Skeletal muscle cell (primary cell): ENCODE measurements at places on chromosomes 3 and 15.

GRCh38 chr15:50873935-50874361 lies 34.5 kb upstream of the AP4E1 start:
- DNase-seq = no peak

DNA sequence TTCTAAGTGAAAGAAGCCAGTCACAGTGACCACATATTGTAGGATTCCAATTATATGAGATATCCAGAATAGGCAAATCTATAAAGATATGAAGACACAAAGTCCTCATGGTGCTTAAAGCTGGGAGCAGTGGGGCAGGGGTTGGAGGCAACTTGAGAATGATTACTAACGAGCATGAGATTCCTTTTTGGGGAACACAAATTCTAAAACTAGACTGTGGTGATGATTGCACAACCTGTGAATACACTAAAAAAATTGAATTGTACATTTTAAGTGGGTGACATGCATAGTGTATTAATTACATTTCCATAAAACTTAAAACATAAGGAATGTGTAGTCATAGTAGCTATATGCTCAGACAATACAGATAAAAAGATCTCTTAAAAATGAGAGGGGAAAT lies 103.2 kb downstream of the DPH6 start:
- no peak for DNase-seq

DNA sequence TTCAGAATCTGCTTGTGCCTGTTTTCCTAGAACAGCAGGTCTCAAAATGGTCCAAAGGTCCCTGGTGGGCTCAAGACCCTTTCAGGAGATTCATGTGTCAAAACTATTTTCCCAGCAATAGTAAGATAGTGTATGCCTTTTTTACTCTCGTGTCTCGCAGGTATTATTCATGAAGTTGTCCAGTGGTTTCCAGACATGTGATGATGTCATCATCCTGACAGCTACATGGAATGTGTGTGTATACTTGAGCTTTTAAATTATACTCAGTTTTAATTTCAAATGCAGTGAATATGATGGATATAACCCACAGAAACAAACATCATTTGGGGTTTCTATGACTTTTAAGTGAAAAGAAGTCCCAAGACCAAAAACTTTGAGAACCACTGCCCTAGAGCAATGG lies 288.6 kb downstream of the NTRK3 start:
- no peak for DNase-seq

DNA sequence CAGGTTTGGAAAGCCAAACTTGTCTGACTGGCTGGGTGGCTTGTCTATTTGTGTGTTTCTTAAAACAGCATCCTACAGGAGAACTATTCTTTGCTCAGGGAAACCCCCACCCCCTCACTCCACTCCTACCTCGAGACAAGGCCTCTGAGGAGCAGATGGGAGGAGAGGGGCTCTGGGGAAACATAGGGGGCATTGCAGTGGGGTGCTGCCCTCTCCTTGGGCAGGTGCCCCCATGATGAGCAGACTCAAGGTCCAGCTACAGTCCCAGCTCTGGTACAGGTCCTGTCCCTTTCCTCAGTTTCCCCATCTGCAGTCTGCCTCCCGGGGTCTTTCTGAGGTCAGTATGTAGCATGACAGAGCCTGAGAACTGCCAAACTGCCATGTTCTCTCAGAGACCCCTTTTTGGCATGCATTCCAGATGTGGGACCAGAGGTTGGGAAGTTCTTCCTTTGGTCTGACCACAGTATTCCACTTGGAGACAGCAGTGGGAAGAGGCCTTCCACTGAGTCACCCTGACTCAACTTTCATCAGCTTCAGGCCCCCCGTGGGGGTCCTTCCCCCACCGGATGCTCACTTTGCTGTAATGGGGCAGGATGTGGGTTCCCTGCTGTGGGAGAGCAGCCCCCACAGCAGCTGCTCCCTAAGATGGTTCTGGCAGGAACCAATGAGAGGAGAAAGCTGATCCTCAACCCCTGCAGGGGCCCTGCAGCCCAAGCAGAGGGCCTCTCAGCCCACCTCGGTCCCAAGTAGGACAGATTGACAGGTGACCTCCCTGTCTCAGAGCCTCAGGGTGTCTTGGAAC lies 32.3 kb upstream of the CYP11A1 start:
- DNase-seq = peak; percentile 66

- no peak for DNase-seq
These were observed 101.0 kb downstream of the CBLB start for GRCh38 chr3:105767776-105768175.

GRCh38 chr3:70729845-70730244 lies 417.4 kb upstream of the MDFIC2 start:
- no peak for DNase-seq

GRCh38 chr15:66631616-66632263 lies 65.9 kb upstream of the LCTL start:
- no peak for DNase-seq

DNA sequence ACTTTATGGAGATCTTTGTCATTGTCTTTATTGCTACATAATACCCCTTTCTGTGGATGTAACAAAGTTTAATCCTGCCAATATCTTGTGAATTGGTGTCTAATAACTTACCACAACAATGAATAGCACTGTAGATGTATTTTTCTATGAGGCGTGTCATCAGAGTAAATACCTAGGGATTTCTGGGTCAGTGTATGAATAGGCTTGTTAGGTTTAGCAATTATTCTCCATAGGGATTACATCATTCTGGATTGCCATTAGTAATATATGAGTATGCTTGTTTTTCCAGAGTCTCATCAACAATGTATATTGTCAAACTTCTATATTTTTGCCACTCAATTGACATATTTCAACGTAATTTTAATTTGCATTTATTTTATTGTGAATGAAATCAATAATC lies 67.9 kb downstream of the UNC13C start:
- DNase-seq = no peak

DNA sequence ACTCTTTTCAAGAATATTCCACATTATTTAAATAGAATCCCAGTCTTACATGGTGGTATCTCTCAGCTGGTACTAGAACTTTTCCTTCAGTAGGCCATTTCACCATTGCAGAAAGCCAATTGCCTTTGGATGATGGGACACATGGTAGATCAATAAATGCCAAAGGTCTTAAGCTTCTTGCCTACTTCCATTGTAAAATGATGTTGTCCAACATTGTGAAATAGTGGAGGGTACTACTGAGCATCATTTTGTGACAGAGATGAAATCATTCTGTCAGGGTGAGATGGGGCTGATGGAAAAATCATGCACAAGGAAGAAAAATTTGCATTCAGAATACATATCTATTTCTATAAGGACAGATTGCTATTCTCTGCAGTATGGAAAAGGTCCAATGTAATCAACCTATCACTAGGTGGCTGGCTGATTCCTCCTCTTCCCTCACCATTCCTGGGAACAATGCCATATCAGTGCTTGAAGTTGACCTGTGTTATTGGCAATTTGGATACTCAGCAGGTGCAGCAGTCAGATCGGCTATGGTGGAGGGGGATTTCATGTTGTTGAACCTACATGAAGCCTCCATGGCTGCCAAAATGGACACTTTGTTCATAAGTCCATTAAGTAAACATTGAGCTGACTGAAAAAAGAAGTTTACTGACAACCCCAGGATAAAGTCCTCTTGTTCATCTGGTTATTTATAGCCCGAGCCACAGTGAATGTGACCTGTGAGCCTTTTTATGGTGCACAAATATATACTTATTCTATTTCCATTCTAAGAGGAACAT lies 596.9 kb upstream of the ARPP21 start:
- no peak for DNase-seq

DNA sequence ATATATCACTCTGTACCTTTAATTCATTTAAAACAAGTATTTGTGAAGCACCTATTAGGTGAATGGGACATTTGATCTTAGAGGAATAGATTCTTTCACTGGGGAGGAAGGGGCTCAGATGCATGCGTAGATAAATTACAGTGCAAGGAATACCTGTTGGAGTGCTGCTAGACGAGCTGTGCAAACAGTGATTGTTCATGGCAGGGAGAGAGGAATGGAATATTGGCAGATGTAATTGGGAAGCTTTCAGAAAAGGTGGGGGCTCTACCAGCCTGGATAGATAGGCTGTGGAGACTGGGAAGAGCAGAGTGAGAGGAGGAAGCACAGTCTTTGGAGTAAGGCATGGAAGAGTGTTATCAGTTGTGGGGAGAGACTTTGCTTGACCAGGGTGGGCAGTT lies 116.8 kb downstream of the AKAP13 start:
- no peak for DNase-seq

DNA sequence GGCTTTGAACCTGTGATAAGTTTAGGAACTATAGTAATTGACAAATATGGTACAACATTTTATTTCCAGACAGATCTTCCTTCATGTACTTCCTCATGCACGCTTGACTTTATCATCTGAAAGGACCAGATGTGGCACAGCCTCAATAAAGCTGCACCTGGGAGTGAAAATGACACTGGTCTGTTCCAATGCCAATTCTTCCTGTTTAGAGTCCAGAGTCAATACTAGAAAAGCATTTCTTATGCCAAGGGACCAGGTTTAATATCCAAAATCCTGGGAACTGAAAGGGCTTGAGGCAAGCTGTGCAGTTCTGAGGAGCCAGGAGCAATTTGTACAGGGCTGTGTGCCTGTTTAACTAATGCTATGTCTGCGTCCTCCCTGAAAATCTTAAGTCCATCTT lies 15.3 kb downstream of the DPH6 start:
- no peak for DNase-seq

GRCh38 chr15:51874751-51875644 lies 45.5 kb downstream of the TMOD3 start:
- DNase-seq = peak; percentile 98

DNA sequence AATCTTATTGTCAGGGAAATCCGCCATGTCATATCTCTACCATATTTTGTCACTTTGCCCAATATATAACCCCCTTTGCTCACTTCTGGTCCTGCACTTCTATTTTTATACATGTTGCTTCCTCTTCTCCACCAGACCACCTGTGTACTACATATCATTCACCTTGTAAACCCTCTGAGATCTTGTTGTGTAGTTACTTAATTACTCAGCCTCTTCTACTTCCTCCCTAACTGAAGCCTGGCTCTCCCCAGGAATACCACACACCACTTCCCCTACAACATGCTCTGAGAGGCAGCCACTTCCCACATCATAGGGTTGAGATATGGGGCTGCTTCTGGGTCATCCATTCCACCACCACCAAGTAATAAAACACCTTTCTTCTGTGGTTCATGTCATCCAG lies 10.0 kb downstream of the HEXA start:
- no peak for DNase-seq
